ENCODE measurements at places on chromosomes 13 and 19.

- no peak for DNase-seq
Observed at GRCh38 chr13:76425935-76426334, 460.3 kb downstream of the KCTD12 start.

DNA sequence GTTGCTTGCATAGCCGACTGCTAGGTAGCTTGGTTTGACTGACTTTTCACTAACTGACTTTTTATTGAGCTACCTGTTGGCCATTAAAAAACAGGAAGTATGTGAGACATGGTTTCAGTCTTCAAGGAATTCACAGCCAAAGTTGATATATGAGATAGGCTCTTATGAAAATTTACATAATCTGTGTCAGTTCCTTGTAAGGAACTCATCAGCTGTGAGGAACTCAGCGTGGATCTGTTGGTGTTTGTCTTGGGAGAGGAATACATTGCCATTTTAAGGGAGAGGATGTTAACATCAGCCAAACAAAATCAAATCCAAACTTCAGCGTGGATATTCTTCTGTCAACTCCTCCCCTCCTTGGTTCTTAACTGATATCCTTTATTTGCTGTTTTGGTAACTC, 2.0 kb downstream of the RNF113B start:
- DNase-seq, result no peak

DNA sequence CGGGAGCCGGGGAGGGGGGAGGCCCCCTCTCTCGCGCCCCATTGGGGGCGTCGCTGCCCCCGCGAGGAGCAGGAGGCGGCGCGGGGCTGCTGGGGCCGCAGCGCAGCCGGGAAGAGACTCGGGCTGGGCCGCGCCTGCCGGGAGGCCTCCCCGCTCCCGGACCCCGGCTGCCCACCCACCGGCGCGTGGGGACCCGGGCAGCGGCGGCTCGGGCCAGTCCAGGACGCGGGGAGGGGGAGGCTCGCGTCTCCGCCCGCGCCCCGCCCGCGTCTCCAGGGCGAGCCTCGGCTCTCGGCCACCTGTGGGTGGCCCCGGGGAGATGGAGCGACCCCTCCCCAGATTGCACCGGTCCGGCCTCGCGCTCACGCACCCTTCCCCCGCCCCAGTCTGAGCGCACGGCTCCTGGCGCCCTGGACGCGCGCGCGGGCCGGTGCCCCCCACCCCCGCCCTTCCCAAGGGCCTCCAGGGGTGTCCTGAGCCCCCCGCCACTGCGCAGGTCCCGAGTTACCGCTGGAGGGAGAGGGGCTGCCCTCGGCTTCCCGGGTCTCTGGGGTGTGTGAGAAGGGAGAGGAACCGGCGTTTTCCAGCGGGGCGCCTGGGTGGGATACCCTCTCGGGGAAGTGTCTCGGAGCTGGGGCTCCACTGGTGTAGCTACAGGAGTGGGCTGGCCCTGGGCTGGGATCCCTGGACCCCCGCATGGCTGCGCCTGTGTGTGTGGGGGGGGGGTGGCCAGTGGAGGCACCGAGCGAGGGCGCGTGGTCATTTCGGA, 645 bp downstream of the PALM start:
- DNase-seq, result no peak

GRCh38 chr19:18594824-18595373, 6.3 kb downstream of the REX1BD start:
- DNase-seq, result no peak

DNA sequence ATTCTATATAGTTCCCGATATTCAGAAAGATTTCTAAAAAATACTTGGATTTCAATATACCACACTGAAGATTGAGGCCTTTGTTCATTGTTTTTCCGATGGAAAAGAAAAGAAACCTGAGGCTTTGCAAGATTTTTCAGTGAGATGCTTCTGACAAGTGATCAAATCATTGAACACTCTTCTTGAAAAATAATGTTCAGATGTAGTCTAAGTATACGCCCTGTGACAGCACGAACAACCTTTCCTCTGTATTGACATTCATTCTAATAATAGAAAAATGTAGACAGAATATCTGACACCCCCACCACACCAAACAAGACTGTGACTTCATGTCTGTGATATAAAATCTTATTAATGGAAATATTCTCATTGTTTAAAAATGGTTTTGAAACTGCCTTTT, 650.7 kb upstream of the KLHL1 start:
- DNase-seq, result no peak

DNA sequence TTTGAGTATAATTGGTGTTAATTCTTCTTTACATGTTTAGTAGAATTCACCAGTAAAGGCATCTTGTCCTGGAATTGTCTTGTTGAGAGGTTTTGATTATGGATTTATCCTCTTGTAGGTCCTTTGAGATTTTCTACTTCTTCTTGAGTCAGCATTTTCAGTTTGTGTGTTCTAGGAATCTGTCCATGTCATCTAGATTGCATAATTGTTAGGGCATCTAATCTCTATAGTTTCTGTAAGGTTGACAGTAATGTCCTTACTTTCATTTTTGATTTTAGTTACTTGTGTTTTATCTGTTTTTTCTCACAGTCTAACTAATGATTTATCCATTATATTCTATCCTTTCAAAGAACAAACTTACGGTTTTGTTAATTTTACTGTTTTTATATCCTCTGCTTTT, 492.0 kb downstream of the FGF9 start:
- DNase-seq, result peak; percentile 22

DNA sequence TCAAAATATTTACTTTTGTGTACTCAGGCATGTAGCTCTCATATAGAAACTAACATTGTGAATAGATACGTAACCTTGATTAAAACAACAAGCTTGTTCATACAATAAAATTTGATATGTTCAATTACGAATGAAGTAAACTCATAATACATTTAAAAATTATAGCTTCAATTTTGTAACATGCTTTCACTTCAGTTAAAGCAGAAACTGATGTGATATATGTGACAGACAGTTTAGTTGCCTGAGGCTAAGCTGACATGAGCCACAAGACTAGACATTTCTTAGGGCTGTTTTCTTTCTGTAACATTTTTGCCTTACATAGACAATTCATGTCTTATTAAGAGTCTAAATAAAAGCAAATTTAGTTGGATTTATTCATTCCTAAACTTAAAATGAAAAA, 526.0 kb downstream of the PCDH9 start:
- DNase-seq, result no peak

GRCh38 chr13:95044452-95045205, 256.6 kb downstream of the ABCC4 start:
- no peak for DNase-seq

DNA sequence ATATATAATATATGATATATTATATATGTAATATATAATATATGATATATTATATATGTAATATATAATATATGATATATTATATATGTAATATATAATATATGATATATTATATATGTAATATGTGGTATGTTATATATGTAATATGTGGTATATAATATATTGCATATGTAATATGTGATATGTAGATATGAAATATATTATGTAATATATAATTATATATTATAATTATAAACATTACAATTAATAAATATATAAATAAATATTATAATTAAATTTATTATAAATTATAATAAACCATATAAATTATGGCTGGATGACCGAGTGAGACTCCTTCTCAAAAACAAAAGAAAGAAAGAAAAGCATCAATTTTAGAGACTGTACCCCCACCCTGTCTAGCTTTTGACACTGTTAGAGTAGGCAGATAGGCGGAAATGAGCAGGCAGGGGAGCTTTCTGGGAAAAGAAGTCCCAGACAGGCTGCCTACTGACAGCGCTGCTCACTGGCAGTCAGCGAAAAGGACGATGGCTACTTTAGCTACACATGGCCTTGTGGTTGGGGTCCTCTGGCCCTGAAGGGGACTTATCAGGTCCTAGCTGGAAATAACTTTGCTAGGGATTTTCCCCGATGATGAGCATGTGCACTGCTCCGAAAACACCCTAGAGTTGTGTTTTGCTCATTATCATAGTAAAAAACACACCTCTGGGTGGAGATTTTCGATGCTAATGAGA, 19.7 kb downstream of the C3 start:
- no peak for DNase-seq

GRCh38 chr13:96821381-96821780, 172.9 kb downstream of the OXGR1 start:
- no peak for DNase-seq

GRCh38 chr13:48151363-48152161, 56.7 kb upstream of the MED4 start:
- DNase-seq, result peak; percentile 23

GRCh38 chr13:93320942-93321341, 94.3 kb downstream of the GPC6 start:
- DNase-seq, result no peak

- no peak for DNase-seq
Observed at GRCh38 chr13:25699056-25699455, 327.3 kb downstream of the ATP8A2 start.

- DNase-seq, result no peak
Observed at GRCh38 chr19:3459965-3460582, 20.3 kb downstream of the SMIM24 start.

- DNase-seq, result peak; percentile 75
Observed at GRCh38 chr19:39407660-39408391, 1.2 kb downstream of the ZFP36 start.

DNA sequence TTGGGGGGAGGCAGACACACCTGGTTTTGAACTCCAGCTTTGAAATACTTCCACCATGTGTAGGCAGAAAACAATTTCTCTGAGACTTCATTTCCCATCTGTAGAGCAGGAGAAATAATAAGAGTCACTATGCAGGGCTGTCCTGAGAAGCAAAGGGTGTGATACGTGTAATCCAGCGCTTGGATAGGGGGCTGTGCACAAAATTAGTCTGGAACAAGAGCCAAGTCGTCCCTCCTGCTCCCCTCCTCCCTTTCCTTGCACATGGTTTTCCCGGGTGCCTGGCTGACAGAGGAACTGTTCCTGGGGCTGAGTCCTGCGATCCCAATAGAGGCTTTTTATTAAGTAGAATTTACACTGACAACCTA, 29.6 kb upstream of the UBE2L5 start:
- DNase-seq, result no peak

- DNase-seq, result no peak
Observed at GRCh38 chr13:63149375-63149774, 1733.7 kb upstream of the PCDH20 start.

DNA sequence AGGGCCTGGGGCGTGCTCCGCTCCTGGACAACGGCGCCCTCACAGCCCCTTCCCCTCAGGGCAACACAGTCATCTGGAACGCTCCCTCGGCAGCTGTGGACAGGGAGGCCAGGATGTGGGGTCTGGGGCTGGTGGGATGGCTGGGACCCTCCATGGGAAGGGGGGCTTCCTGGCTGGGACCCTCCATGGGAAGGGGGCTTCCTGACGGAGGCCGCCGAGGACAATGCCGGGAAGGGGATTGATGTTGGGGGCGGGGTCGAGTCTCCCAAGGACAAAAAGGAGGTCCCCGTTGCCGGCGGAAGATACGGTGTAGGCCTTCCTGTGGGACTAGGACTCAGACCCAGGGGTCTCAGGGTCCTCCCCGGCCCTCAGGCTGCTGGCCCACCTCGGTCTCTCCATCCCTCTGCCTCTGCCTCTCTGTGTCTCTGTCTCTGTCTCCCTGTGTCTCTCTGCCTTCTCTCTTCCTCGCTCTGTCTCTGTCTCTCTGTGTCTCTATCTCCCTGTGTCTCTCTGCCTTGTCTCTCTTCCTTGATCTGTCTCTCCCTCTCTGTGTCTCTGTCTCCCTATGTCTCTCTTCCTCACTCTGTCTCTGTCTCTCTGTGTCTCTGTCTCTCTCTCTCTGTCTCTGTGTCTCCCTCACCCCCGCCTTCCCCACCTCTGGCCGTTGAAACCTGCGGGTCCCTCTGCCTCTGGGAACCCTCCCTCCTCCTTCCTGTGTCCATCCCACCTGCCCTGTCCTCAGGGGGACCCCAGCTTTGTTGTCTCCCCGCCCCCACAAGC, 2.7 kb upstream of the MADCAM1 start:
- DNase-seq, result no peak

GRCh38 chr19:2150794-2151338, 500 bp downstream of the AP3D1 start:
- DNase-seq, result no peak

DNA sequence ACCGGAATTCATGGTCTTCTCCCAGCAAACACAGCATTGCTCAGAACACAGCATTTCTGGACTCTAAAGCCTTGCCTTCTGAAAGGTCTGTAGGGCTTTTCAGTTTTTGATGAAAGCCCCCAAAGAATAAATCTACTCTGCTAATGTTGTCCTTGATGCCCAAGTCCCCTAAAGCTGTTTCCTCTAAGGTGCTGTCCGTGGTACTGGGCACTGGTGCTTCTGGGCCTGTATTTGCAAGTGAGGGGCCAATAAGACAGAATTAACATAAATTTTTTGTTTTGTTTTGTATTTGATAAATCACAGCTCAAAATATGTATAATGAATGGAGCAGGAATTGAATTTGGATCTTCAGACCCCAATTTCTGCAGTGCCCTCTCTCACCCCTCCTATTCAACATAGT, 12.1 kb upstream of the LGALS13 start:
- DNase-seq, result no peak

DNA sequence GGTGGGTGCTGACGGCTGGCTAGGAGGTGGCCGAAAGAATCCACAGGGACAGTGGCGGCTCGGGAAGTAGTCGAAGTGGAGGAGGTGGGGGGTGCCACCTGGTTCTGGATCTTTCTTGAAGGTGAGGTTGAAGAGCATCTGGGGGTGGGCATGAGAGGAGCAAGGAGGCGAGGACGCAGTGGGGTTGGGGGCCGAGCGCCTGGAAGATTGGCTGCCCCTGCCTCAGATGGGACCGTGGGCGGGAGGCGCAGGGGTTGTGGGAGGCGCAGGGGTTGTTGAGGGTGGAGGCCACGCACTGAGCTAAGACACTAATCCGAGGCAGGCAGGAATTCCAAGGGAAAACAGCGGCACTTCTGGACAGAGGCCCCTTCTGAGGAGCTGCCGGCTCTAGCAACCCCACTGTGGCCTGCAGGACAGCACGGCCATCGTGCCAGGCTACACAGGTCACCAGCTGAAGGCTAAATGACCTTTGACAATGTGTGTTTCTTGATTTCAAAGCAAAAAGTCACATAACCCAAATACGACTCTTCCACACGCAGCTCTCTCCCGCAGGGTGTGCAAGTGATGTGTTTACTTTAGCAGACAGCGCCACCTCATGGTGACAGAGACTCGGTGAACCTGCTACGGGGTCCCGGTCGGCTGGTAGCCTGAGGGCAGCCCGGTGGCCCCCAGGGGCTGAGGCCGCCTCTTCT, 44.1 kb upstream of the RANBP3 start:
- DNase-seq, result peak; percentile 69

GRCh38 chr13:109844396-109844795, 58.0 kb upstream of the IRS2 start:
- no peak for DNase-seq

- DNase-seq, result no peak
Observed at GRCh38 chr13:111049791-111050538, 65.1 kb upstream of the ARHGEF7 start.

- no peak for DNase-seq
Observed at GRCh38 chr19:39193803-39194202, 3.0 kb upstream of the NCCRP1 start.
